ENCODE measurements at places on chromosomes 1 and 21.
A peak's percentile ranks its signal among the peaks of the same experiment; 100 is the strongest.

DNA sequence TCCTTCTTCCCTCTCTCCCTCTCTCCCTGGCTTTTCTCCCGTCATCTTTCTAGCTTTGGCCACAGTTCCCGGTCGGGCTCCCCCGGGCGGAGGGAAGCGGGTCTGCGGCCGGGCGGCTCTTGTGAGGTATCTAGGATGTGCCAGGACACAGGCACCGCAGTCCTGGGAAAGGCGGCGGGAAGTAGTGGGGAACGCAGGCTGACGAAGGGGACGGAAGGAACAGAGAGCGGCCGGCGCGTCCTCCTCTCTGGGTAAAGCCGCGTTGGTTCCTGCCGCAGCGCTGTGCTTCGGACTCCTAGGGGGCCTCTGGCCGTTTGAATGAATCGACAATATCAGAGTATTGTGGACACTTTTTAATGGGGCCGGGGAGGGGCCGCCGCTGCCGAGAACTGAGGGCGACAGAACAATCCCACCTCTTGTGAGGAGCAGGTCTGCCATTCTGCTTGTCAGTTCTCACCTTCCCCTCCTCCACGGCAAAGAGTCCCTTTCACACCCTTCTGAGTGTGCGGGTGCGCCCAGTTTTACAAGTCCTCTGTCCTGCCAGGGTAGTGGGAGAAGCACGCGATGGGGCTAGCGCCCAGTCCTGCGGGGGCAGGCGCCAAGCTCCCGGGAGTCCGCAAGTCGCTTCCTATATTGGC, 1.2 kb upstream of the LHX9 start:
- peak; percentile 61 for DNase-seq

- DNase-seq: no peak
Measured at GRCh38 chr1:163697137-163697536, 375.4 kb downstream of the NUF2 start.

DNA sequence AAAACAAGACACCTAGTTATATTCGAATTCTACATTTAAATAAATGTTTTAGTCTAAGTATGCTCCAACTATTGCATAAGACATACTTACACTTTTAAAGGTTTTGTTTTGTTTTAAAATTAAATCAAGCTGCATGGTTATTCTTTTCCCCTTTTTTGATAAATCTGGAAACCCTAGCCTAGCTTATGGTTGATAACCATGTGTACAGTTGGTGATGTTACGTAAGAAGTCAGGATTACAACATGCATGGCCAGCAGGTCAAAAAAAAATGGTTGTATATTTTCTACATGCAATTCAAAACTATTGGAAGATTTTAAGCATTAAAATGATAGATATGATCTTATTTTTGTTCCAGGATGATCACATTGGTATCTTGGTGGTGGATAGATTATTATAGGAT, 1600.6 kb downstream of the PLA2G4A start:
- DNase-seq: no peak

GRCh38 chr21:36665806-36666205, 33.1 kb upstream of the SIM2 start:
- DNase-seq: no peak

GRCh38 chr1:63119575-63120155, 202.7 kb upstream of the FOXD3 start:
- no peak for DNase-seq

- no peak for DNase-seq
Measured at GRCh38 chr21:32070676-32071330, 198.0 kb downstream of the HUNK start.

- DNase-seq: no peak
Measured at GRCh38 chr1:114130213-114130612, 23.5 kb downstream of the SYT6 start.

- DNase-seq: no peak
Measured at GRCh38 chr1:78665809-78666208, 16.2 kb downstream of the IFI44 start.

GRCh38 chr1:230858918-230859729, 9.2 kb downstream of the C1orf198 start:
- no peak for DNase-seq

DNA sequence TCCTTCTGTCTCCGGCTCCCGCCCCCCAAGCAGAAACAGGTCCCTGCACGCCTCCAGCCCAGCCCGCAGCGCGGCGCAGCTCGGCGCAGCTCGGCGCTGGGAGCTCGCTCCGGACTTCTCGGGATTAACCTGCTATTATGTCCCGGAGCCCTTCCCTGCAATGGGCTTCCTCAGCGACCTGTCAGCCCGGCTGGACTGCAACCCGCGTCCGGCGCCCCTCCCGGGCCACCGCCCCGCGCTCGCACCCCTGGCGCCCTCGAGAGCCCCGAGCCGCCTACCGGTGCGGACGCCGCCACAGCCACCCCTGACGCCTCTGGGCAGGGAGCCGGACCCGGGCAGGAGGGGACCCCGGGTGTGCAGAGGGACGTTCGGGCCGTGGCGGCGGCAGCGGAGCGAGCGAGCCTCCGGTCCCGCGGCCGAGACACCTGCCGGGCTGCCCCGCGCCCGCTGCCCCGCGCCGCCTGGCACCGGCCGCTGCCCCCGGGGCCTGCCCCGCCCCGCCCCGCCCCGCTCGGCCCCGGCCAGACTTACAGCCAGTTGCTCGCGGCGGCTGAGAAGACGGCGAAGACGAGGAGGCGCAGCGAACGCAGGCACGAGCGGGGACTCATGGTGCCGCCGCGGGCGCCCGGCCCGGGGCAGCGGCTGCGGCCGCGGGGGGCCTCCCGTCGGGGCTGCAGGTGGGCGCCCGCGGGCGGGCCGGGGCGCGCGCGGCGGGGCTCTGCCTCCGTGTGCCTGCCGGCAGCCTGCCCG, 407 bp downstream of the WNT4 start:
- DNase-seq: peak; percentile 48

GRCh38 chr21:42609811-42610210, 43.6 kb upstream of the PDE9A start:
- DNase-seq: peak; percentile 47

DNA sequence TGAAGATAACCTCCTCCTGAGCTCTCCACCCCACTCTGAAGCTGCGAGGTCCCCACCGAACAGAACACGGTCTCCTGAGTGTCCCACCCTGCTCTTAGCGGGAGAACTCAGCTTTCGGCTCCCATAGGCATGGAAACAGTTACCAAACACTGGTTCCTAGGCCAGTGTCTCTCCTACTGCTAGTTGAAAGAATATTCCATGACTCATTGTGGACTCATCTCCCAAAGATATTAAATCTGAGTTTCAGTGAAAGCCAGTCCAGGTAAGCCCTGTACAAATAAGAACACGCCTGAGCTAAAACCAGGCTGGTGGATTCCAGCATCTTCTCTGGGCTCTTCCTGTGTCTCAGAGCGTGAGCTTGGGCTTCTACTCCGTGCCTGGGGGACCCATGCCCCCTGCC, 107.5 kb upstream of the CLDN14 start:
- no peak for DNase-seq

GRCh38 chr1:30377230-30378002, 346.0 kb downstream of the MATN1 start:
- DNase-seq: no peak

DNA sequence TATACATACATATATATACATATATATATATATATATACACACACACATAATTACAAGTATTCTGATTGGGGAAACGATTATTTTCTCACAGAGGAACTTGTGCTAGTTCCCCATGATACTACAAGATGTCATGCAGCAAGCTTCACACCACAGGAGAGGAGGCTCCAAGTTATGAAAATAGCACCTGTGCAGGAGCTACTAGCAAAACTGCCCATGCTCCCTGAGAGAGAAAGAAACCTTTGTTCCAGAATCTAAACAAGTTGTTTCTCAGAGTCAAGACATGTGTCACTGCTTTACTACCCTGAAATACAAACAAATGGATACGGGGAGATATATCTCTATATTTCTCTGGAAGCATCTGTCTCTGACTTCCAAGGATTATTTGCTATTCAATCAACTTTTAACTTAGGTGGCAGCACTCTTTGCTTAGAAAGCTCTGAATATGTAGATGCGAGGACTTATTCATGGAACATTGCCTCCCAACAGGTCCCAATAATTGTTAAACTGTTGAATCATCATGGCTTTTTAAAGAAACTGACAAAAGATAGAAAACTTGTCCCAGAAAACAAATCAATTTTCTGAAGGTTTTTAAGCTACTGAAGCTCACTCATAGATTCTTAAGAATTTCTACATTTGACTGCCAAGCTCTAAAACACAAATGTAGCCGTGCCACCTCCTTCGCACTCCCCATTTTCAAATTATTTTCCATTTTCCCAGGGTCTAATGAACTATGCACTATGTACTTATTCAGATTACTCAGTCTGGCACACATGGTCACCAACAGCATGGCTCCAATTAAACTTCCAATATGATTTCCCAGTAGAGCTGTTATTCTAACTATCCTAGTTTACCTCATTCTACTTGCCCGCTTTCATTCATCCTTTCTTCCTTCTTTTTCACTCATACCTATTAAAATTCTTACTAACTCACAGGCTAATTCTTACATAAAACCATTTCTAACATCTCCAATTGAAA, 929.1 kb downstream of the LTN1 start:
- DNase-seq: no peak

- DNase-seq: no peak
Measured at GRCh38 chr1:24871306-24871901, 58.7 kb downstream of the RUNX3 start.

DNA sequence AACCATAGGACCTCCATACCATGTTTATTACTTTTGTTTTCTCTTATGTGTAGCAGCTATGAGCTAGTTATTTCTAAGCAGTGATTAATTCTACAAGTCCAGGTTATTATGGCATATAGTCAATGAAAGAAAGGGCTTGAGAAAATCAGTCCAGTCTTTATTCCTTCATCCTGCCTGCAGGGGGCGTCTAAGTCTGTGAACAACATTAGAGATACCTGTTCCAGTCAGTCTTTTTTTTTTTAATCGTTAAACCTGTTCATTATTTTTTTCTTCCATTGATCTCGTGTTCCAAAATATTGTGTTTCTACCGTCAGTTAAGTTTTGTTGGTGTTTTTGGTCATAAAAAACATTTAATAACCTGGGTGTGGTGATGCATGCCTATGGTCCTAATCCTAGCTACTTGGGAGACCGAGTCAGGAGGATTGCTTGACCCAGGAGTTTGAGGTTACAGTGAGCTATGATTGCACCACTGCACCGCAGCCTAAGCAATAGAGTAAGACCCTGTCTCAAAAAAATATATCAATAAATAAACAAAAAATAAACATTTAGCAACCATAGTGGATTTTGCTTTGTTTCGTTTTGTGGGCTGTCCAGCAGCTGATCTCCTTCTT, 29.4 kb upstream of the CD2 start:
- peak; percentile 72 for DNase-seq

GRCh38 chr1:193417403-193417802, 231.0 kb upstream of the B3GALT2 start:
- DNase-seq: no peak

Data from activated T-cell treated with anti-CD3 and anti-CD28 coated beads, Interleukin-2, amount 50 U/mL, for 24 hours (primary cell).